ENCODE measurements at places on chromosomes 5 and 9.

DNA sequence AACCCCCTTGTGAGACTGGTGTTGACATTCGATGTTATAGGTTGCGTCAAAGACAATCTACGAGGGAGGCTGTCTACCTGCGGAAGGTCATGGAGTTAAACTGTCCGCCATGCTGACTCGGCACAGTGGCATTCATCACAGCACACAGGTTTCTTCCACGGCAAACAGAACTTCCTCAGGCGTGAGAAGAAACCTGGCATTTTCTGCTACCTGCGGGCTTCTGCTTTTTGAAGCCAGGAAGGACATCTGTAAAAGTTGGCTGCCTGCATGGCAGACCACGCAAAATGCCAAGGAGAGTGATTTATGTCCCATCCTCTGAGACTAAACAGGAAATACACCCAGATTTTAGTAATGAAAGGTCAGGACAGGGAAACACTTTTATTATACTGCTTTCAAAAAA is 809.8 kb upstream of the NUDT12 start:
- no peak for DNase-seq

- no peak for DNase-seq
These were observed 49.7 kb downstream of the PRDM6 start for GRCh38 chr5:123138774-123139173.

GRCh38 chr9:107340920-107341632 is 58.0 kb downstream of the RAD23B start:
- DNase-seq = peak; percentile 66

DNA sequence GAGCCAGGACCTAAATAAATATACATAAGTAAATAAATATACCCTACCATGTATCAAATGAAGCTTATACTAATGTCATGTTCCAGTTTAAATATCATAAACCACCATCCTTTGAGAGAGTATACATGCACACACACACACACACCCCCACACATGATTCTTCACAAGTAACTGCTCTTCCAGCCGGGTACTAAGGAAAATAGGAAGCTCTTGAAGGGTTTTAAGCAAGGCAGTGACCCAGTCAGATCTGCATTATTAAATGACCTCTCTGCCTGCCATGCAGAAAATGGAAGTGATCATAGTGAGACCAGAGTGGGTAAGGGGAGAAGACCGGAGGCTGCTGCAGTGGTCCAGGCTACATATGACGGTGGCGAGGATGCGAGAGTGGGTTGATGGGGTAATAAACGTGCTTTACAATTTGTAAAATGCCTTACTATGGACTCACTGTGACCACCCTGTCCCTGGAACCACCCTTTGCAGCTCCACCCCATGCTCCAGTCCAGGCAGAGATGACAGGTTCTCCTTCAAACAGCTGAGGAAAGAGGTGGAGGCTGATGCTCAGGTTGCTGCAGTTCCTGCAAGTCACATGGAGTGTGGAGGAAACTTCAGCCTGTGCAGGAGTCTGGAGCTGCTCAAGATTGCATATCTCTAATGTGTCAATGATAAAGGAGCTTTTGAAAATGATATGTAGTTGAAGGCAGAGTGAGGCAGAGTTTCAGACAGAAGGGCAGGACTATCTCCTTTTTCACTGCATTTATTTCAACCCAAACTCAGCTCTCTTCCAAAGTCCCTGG is 38.8 kb upstream of the NDFIP1 start:
- DNase-seq = no peak

- no peak for DNase-seq
These were observed 11.1 kb upstream of the CTSL start for GRCh38 chr9:87714819-87715218.

GRCh38 chr5:16921211-16921610 is 14.9 kb downstream of the MYO10 start:
- DNase-seq = no peak

- DNase-seq = no peak
These were observed 304.0 kb upstream of the KLF4 start for GRCh38 chr9:107793541-107793940.

DNA sequence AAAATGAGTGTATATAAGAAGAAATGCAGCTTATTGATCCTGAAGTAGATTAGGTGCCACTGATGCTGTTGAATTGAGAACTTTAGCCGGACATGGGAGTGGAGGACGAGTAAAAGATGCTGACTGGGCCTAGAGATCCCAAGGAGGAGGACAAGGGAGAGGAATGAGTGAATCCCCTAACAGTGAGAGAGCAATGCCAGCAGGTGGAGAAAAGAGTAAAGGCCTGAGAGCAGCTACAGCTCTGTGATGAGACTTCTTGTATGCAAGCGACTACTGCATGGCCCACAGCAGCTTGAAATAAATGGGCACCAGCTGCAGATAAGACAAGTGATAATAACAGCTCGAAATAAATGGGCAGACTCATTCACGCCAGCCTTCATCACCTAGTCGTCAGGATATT is 44.5 kb upstream of the JMY start:
- no peak for DNase-seq

- DNase-seq = no peak
These were observed 13.6 kb downstream of the UBAC1 start for GRCh38 chr9:135947582-135947981.

DNA sequence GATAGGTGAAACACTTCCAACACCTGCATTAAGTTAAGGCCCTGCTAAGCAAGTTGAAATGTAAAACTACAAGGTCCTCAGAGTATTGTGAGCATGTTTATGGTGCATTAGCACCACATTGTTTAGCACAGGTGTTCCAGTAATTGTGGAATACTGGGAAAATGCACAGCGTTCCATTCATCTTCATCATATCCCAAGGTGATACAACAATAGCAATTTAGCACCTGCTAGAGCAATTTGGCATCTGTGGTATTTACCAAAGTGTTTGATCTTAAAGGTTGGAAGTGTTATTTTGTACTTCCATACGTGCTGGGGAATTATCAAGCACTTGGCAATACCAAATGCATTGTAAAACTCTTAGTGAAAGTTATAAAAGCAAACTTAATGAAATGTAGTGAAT is 266.8 kb downstream of the CYLC2 start:
- no peak for DNase-seq

DNA sequence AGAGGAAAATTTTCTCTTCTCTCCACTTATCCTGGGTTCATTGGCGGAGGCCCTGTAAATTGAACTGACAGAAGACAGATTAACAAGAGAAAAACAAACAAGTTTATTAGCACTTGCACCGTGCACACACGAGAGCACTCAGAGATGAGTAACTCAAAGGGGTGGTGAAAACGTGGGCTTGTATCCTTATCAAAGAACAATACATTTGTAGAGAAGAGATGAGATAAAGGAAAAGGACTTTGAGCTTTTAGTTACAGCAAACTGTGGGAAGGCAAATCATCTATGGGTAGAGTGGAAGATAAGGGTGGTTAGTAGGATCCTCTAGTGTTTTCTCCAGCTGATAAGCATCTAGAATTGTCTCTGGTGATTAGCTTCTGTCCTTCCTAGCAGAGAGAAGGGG is 44.4 kb upstream of the ROR2 start:
- DNase-seq = no peak

DNA sequence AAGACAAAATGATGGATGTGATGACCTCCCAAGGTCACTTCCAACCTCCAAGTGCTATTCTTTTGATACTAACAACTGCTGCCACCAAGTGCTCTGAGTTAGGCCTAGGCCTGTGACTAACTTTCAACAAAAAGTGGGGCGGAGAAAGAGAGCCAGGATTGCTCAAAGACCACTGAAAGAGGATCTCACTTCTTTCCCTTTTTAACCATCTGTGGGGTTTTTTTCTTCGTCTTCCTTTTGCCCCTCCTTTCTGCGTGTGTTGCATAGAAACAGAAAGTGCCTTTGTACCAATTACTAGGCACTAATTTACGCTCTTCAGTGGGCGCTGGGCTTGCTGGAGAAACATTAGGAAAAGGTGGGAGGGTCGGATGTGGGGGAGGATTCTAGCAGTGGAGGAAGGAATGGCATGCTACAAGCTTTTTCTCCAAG is 8.0 kb downstream of the KLF9 start:
- DNase-seq = peak; percentile 18

DNA sequence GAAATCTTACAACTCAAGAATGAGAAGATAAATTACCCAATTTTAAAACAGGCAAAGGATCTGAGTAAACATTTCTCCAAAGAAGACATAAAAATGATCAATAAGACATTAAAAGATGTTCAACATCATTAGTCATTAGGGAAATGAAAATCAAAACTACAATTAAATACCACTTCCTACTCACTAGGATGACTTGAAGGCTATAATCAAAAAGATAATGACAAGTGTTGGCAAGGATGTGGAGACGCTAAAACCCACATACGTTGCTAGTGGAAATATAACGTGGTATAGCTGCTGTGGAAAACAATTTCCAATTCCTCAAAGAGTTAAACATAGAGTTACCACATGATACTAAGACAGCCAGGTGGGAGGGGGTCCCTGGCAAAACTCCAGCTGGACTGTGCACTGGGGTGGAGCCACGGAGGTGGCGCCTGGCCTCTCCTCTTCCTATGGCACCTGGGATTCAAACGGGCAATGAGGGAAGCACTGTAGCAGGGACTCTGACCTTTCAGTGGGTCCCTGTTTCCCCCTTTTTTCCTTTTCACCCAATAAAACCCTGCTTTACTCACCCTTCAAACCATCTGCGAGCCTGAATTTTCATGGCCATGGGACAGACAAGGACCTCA is 5.9 kb downstream of the ARSB start:
- no peak for DNase-seq

GRCh38 chr5:122858451-122858850 is 13.0 kb downstream of the SNX24 start:
- DNase-seq = no peak

- no peak for DNase-seq
These were observed 6.6 kb upstream of the RNF20 start for GRCh38 chr9:101527066-101527465.

DNA sequence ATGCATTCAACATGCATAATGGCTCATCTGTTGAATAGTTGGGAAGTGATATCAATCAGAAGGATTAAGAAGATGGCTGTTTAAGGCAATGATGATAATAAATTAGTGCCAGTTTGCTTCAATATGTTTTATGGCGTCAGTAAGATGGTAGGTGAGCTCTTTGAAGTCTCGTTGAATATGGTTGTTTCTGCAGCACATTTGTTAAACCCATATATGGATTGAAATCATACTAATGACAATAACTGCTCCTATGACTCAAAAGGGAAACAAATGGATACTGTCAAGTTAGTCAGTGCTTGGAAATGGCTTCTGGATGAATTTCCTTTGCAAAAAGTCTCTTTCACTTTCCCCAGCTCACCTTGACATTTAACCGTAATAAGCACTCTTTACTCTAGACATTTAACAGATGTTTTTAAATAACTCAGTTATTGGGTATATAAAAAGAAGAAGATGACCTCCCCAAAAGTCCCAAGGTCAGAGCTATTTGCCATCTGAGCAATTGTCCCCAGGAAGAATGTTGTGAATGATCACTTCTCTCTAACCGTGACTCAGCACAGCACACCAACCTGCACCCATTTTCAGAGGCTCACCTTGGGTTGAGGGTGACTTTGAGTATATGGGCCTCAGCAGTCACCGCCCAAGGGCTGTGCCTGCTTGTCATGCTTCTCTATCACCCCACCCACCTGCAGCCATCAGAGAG is 133.4 kb downstream of the GRIA1 start:
- DNase-seq = no peak

GRCh38 chr5:51208296-51208695 is 175.0 kb upstream of the ISL1 start:
- no peak for DNase-seq

- DNase-seq = no peak
These were observed 46.8 kb downstream of the MRPL36 start for GRCh38 chr5:1752881-1753280.

DNA sequence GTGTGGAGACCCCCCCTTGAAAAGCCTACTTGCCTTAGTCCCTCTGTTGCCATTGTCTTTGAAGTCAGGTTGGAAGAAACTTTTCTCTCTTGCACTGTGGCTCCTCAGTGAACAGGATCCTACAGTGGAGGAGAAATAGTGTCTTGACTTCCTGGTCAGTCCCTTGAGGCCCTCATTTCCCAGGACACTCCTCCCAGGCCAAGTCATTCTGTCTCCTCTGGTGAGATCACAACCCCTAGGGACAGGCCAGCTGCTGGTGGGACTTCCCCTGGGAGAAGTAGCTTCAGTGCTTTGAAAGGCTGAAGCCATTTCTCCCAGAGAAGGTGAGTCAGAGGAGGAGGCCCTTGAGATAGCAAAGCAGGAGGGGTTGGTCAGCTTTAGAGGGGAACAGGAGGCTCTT is 10.1 kb upstream of the GRIA1 start:
- no peak for DNase-seq
